ENCODE measurements at places on chromosomes 16 and 17. TPM values are rescaled to one million over a fixed set of nuclear protein-coding genes. Genes with fewer than 3 reads are reported as not detected.

Gene NECAB2
- total RNA-seq: not detected

DNA sequence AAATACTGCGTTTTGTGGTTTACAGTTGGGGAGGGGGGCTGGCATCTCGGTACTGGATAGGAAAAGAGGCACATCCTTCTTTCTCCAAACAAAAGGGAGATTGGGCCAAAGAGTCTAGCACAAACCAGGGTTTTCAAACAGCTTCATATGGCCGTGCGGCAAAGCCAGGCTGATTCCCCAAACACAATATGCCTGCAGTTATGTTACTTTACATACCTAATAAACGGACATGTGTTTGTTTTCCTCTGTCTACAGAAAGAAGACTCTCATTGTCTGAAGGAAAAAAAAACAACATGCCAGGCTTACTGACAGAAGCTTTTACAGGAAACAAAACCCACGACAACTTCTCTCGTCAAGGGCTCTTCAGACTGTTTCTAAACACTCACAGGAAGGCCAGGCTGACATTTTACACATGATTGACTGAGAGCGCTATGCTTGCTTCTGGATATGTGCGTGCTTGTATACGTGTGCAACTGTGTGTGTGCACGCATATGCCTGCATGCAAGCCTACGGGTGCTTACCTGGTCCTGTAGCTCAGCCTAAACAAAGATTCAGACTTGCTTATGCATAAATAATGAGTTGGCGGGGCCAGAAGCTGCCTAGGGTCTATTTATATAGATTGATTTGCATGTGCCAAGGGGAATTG lies 461.0 kb upstream of the C16orf82 start:
- no peak overlapping the region for H3K4me3 ChIP-seq
- H3K4me1 ChIP-seq: peaks cover 3% of the 10 kb centered on the region
- no peak for DNase-seq
- no peaks in the 10 kb centered on the region for H3K36me3 ChIP-seq
- H3K27me3 ChIP-seq: no peaks in the 10 kb centered on the region

- no peak overlapping the region for H3K27ac ChIP-seq
- H3K4me3 ChIP-seq: peak overlapping the region; percentile 41
- no peaks in the 10 kb centered on the region for H3K27me3 ChIP-seq
- peaks cover 2% of the 10 kb centered on the region for H3K4me1 ChIP-seq
- no peak for DNase-seq
Observed at GRCh38 chr17:77644181-77645071, 314.1 kb upstream of the TNRC6C start.

Gene SMTNL2
- total RNA-seq: not detected

DNA sequence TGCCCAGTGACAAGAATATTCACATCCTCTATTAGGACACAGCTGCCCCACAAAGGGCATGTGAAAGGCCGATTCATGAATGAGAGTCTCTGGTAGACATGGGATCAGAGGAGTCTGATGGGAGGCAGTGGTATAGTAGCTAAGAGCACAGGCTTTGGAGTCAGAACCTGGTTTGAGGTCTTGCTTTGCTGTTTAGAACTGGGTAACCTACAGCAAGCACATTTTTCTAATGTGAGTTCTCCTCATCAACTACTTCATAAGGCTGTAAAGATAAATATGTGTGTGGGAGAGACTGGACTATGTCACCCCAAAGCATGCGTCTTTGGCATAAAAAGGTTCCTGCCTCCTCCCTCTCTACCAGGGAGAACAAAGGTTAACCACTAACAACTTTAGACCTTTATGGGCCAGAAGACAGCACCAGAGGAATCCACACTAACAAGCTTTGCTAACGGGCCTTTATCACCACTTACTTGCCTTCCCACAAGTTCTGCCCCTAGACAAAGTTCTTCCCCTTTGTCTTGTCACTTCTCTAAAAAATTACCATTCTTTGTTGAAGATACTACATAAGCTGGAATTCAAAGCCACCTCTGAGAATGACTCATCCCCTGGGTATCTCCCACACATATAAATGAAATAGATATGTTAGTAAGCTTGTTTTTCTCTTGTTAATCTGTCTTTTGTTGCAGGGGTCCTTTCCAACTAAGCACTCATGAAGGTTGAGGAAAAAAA lies 21.1 kb downstream of the CDR2 start:
- no peaks in the 10 kb centered on the region for H3K36me3 ChIP-seq
- peaks cover 40% of the 10 kb centered on the region for H3K4me1 ChIP-seq
- H3K27ac ChIP-seq: peak overlapping the region; percentile 46
- H3K4me3 ChIP-seq: no peak overlapping the region
- no peaks in the 10 kb centered on the region for H3K27me3 ChIP-seq

DNA sequence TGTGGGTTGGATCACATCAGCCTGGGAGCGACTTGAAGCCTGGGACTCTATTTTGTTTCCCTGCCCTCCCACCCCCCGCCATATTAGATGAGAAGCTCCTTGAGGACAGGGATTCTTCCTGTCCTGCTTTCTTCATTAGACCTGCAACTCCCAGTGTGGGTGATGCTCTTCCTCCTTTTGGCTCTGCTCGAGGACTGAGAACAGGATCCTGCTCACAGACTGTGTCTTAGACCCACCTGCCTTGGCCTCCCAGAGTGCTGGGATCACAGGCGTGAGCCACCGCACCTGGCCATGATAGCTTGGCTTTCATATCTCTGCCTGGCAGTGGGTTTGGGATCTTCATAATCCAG lies 21.5 kb upstream of the TNS4 start:
- H3K36me3 ChIP-seq: no peaks in the 10 kb centered on the region
- DNase-seq: no peak
- peaks cover 4% of the 10 kb centered on the region for H3K27me3 ChIP-seq
- peaks cover 45% of the 10 kb centered on the region for H3K4me1 ChIP-seq
- no peak overlapping the region for H3K4me3 ChIP-seq

DNA sequence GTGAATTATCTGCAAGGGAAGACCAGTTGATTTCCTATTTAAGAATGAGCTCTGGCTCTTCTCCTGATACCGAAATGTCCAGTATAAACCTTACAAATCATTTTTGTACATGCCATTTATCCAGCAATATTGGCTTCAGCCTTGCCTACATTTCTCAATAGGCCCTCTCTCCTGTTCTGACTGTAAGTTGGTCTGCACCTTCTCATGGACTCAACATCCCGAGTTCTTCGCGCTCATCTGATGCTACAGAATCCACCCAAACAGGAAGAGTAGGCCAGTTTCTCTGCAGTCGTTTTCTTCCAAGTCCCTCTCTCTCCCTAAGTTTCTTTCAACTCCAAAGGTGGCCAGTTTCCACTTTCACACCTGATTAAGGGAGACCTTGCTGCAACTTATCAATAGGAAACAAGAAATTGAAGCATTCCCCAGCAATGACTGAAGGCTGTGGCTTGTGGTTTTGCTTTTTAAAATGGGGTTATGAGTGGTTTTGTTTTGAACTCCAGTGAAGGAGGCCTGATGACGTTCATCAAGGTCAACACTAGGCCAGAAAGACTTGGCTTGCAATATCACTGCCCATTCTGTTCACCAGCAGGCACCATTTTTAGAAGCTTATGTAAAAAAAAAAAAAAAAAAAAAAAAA lies 383.0 kb downstream of the MAF start:
- no peak overlapping the region for H3K27ac ChIP-seq
- no peak overlapping the region for H3K4me3 ChIP-seq
- peaks cover 10% of the 10 kb centered on the region for H3K4me1 ChIP-seq
- peak; percentile 4 for DNase-seq
- H3K36me3 ChIP-seq: no peaks in the 10 kb centered on the region
- H3K27me3 ChIP-seq: no peaks in the 10 kb centered on the region

Gene PRSS53
- 15.3 TPM for total RNA-seq

- H3K4me3 ChIP-seq: no peak overlapping the region
- H3K36me3 ChIP-seq: no peaks in the 10 kb centered on the region
- peaks cover 2% of the 10 kb centered on the region for H3K4me1 ChIP-seq
- H3K27me3 ChIP-seq: peaks cover 7% of the 10 kb centered on the region
- DNase-seq: no peak
Observed at GRCh38 chr17:45430006-45430737, 2.5 kb downstream of the ARHGAP27 start.

DNA sequence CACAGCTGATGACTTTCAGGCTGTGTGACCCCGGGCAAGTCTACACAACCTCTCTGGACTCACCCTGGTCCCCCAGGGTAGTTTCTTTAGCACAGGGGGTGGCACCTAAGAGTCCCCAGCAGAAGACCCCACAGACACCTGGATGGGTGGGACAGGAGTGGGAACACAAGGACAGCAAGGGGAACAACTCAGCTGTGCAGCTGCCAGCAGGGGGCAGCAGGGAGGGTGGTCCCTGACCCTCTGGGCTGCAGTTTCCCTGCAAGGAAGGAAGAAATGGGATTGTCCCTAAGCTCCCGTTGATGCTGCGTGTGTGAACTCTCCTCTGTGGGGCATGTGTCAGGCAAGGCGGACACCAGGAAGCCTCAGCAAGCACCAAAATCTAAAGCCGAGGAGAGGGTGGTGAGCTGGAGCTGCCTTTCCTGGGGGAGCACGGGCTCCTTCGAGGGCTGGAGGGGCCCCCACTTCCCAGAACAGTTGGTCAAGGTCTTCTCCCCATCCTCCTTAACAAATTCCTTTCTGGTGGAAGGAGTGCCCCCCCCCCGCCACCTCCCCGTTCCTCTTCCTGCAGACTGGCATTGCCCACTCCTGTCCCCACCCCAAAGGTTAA lies 24.1 kb upstream of the CDH5 start:
- DNase-seq: no peak
- peaks cover 34% of the 10 kb centered on the region for H3K27me3 ChIP-seq
- H3K4me3 ChIP-seq: no peak overlapping the region
- no peaks in the 10 kb centered on the region for H3K36me3 ChIP-seq

Gene SERPINF2
- 1.8 TPM for total RNA-seq

DNA sequence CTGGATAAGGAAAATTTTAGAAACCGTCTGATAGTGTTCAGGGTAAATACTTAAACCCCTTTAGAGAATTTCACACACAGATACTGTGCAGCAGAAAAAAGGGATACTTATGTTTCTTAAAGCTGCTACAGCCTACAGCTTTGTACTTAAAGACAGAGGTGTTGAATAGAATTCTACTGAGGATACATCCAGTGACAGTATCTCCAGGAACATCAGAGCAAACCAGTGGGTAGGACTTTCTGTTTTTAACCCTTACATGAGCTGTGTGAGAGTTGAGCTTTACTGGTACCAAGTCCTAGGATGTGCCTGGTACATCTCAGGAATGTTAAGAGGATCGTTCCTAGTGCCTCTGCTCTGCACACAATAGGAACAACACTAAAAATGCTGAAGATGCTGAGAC lies 191.5 kb downstream of the FTO start:
- DNase-seq: no peak
- H3K4me1 ChIP-seq: peaks cover 5% of the 10 kb centered on the region
- no peaks in the 10 kb centered on the region for H3K27me3 ChIP-seq
- no peak overlapping the region for H3K27ac ChIP-seq

Gene CD7
- 265 TPM for total RNA-seq

- H3K4me1 ChIP-seq: peaks cover 4% of the 10 kb centered on the region
- H3K4me3 ChIP-seq: peak overlapping the region; percentile 81
- DNase-seq: no peak
- H3K27ac ChIP-seq: no peak overlapping the region
- H3K27me3 ChIP-seq: no peaks in the 10 kb centered on the region
Observed at GRCh38 chr17:73643001-73643851, 1.0 kb downstream of the SDK2 start.

Gene SEZ6
- total RNA-seq: 0.49 TPM

DNA sequence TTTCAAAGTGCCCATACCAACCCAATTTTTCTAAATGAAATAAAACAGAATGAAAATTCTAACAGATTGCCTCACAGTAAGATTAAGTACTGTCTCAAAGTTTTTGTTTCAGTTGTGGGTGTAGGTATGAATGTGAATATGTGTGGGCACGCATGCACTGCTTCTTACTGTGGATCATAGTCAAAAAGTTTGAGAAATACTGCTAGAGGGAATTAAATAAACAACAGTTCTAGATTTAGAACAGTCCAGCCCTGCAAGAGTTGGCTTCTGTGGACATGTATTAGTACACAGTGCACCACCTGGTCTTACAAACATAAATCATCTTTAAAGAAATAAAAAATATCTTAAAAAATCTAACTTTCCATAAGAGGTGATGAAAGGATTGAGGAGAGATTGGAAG lies 8.4 kb downstream of the ZNF652 start:
- H3K27me3 ChIP-seq: no peaks in the 10 kb centered on the region
- H3K27ac ChIP-seq: peak overlapping the region; percentile 49
- no peak for DNase-seq
- H3K36me3 ChIP-seq: no peaks in the 10 kb centered on the region
- peaks cover 19% of the 10 kb centered on the region for H3K4me1 ChIP-seq

DNA sequence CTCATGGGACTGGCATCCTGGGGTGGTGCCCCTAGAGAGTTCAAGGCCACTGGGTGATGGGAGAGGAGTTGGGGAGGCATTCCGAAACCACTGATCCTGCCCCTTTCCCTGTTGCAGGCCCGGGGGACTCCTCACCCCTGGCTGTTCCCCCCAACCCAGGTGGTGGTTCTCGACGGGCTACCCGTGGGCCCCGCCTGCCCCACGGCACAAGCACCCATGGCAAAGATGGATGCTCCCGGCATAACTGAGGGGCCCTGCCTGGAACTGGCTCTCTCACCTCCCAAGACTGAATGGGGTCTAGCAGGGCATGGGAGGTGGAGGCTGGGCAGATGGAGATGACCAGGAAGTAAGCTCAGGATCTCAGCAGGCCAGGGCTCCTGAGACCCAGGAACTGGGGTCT lies 6.6 kb downstream of the BTBD17 start:
- peaks cover 30% of the 10 kb centered on the region for H3K4me1 ChIP-seq
- no peaks in the 10 kb centered on the region for H3K36me3 ChIP-seq
- DNase-seq: no peak
- no peaks in the 10 kb centered on the region for H3K27me3 ChIP-seq
- H3K4me3 ChIP-seq: no peak overlapping the region

DNA sequence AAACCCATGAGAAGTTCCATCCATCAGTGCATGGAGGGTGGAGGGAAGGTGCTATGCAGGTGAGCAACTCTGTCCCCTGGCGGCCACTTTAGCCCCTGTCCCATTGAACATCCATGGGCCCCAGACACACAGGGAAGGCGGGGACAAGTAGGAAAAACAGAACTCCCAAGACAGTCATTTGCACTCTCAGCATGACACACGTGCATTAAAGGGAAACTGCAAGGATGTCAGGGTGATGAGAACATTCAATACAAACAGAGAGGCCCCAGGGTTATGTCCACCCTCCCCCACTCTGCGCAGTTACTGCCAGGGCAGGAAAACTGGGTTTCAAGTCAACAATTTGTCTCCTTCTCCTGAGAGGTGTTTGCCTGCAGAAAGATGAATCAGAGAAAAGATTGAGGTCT lies 44.0 kb upstream of the AKTIP start:
- H3K4me1 ChIP-seq: peaks cover 30% of the 10 kb centered on the region
- H3K36me3 ChIP-seq: no peaks in the 10 kb centered on the region
- no peak overlapping the region for H3K27ac ChIP-seq
- no peak overlapping the region for H3K4me3 ChIP-seq
- no peak for DNase-seq

Gene CFDP1
- total RNA-seq: 31.4 TPM

- H3K27ac ChIP-seq: no peak overlapping the region
- H3K4me3 ChIP-seq: no peak overlapping the region
- DNase-seq: no peak
- H3K4me1 ChIP-seq: no peaks in the 10 kb centered on the region
Observed at GRCh38 chr16:86079255-86079885, 180.4 kb downstream of the IRF8 start.

All from T-cell (primary cell).